ENCODE measurements at places on chromosomes 11 and 22. TPM values are rescaled to one million over a fixed set of nuclear protein-coding genes. Genes with fewer than 3 reads are reported as not detected.

DNA sequence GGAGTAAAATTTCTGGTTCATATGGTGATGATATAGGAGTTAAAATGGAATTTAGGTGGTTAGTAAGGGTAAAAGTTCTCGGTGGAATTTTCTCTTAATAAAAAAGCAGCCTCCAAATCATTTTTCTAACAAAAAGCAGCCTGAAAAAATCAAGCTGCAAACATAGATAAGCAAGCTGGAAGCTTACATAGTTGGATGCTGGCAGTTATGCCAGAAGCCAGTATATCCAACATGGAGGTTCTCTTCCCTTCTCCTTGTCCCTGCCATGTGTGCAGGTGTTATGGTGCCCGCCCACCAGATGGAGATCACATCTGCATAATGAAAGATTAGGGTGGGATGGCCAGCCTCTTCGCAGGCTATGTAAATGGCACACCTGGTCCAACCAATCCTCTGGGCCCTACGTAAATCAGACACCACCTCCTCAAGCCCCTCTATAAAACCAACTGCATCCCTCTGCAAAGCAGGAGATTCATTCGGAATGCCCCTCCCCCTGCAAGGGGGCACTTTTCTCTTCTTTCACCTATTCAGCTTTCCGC is 22.4 kb downstream of the PIWIL3 start:
- peaks cover 3% of the 10 kb centered on the region for H3K4me1 ChIP-seq
- no peaks in the 10 kb centered on the region for H3K27me3 ChIP-seq
- DNase-seq, result no peak
- H3K4me3 ChIP-seq, result no peak overlapping the region
- H3K27ac ChIP-seq, result no peak overlapping the region
- no peaks in the 10 kb centered on the region for H3K36me3 ChIP-seq

DNA sequence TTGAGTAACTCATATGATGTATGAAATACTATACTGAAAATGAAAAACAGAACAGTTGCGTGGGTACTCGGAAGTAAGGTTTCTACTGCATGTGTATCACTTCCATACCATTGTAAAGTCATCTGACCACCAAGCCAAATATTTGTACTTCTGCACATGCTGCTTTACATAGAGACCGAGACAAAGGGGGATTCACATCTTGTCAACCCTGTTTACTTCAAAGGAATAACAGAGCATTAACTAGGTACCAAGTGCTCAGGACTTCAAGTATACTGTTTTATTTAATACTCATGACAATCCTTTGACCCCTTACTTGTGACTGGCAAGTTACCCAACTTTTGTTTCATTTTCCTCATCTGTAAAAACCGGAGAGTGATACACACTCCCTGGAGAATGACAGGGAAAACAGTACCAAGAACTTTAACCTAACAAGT is 9.9 kb downstream of the MAPK1 start:
- peaks cover 14% of the 10 kb centered on the region for H3K36me3 ChIP-seq
- peaks cover 82% of the 10 kb centered on the region for H3K4me1 ChIP-seq
- H3K4me3 ChIP-seq, result no peak overlapping the region
- no peak for DNase-seq

DNA sequence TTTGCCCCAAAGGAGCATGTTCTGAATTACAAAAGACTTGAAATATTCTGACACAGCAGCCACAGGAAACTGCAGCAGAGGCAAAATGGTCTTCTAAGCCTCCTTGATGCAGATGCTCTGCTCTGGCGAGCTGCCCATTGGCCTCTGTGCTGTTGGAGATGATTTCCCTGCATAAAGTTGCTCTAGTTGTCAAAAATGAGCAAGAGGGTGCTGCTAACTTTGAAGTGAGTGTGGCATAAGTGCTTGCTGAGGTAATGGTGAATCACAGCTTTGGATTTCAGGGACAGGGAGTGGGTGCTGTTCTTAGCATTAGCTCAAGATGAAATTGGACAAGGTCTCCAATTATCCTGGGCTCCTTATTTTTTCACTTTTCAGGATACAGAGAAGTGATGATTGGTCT is 435.4 kb downstream of the TMEM135 start:
- no peak overlapping the region for H3K27ac ChIP-seq
- no peaks in the 10 kb centered on the region for H3K36me3 ChIP-seq
- no peak overlapping the region for H3K4me3 ChIP-seq
- no peaks in the 10 kb centered on the region for H3K27me3 ChIP-seq
- no peak for DNase-seq

DNA sequence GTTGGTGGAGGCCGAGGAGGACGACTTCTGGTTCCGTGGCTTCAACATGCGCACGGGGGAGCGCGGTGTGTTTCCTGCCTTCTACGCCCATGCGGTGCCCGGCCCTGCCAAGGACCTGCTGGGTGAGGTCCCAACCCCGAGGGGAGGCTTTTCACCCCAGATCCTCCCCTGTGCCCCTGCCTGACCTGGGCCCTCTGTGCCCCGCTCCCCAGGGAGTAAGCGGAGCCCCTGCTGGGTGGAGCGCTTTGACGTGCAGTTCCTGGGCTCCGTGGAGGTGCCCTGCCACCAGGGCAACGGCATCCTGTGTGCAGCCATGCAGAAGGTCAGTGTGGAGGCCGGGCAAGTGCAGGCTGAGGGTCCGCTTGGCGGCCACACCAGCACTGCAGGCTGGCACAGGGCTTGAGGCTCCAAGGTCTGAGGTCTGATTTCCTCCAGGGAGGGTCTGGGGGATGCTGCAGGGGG is 5.1 kb downstream of the MAPK8IP2 start:
- no peak for DNase-seq
- H3K27me3 ChIP-seq, result peaks cover 35% of the 10 kb centered on the region
- H3K4me3 ChIP-seq, result no peak overlapping the region
- H3K4me1 ChIP-seq, result peaks cover 3% of the 10 kb centered on the region

Gene TRPM5
- not detected for total RNA-seq
